Large intestine (tissue), 12 donors: ENCODE measurements at places on chromosomes 11 and 22. TPM values are rescaled to one million over a fixed set of nuclear protein-coding genes. Genes with fewer than 3 reads are reported as not detected.

The COPB1 gene
- 120 TPM for polyA plus RNA-seq

The MYBPC3 gene
- 0.01 TPM for polyA plus RNA-seq

The SCGB1D2 gene
- polyA plus RNA-seq = 0.13 TPM

The TIMP3 gene
- polyA plus RNA-seq = 52.6 TPM

The RIN1 gene
- polyA plus RNA-seq = 5.2 TPM

DNA sequence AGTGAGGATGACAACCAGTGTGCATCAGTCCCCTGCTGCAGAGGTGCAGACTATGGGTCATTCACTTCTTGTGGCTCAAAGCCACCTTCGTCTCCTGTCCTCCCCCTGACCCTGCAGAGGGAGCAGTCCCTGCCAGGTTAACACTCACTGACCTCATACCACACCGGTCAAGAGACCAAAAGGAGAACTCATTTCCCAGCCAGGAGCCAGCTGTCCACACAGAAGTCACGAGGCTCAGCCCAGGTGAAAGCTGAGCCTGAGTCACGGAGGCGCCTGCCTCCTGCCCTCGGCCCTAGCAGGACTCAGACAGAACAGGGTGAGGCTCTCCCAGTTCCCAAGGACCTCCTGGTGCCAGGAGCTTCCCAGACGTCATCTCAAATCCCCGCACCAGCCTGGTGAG, 103.7 kb downstream of the MN1 start:
- DNase-seq = no peak
- no peaks in the 10 kb centered on the region for H3K4me1 ChIP-seq
- no peaks in the 10 kb centered on the region for H3K36me3 ChIP-seq

DNA sequence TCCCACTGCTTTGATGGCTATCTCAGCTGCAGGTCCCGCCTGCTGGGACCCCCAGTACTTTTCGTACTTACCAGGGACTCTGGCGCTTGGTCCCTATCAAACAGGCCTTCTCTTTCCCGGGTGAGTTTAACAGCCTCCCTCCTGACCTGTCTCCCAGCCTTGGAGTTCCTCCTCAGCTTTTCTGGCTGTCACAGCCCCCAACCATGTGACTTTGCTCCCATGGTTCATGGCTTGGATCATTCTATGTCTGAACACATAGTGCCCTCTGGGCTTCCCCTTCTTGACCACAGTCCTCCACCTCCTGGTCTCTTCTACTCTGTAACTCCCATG, 56.9 kb downstream of the PARVA start:
- H3K36me3 ChIP-seq = peaks cover 7% of the 10 kb centered on the region
- H3K4me3 ChIP-seq = no peak overlapping the region
- H3K27me3 ChIP-seq = no peaks in the 10 kb centered on the region
- peaks cover 9% of the 10 kb centered on the region for H3K4me1 ChIP-seq
- peak overlapping the region; percentile 60 for H3K27ac ChIP-seq

DNA sequence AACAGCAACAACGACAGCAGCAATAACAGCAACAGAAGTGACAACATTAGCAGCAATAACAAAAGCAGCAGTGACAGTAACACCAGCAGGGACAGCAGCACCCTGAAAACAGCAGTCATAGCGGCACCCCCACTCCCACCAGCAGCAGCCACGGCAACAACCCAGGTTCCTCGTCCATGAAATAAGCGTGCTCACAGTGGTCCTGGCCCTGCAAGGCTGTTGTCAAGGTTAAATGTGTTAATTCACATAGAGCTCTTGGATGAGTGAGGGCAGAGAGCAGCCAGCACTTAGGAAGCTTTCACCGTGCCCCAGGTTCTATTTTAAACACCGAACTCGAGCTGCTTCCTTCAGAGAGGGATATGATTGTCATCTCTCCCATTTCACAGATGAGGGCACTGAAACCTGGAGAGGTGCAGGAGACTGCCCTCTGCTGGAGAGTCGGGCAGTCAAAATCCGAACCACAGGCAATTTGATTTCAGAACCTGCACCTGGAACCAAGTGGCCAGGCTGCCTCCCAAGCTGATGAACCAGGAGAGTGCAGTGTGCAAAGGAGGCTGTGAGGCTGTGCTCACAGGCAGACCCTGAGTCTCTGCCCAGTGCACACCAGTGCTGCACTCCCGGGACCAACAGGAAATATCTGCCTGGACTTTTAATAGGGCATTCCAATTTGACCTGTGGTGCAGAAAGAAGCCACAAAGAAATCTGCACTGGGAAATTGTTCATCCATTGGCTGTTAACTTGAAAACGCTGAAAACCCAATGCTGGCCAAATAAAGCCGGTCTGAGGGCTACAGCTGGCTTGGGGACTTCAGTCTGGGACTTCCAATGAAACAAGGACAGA, 22.9 kb upstream of the FGF3 start:
- no peak for DNase-seq
- peaks cover 2% of the 10 kb centered on the region for H3K4me1 ChIP-seq
- no peak overlapping the region for H3K27ac ChIP-seq
- H3K27me3 ChIP-seq = no peaks in the 10 kb centered on the region
- no peak overlapping the region for H3K4me3 ChIP-seq

- no peaks in the 10 kb centered on the region for H3K4me1 ChIP-seq
- no peak for DNase-seq
- H3K27me3 ChIP-seq = no peaks in the 10 kb centered on the region
- no peak overlapping the region for H3K4me3 ChIP-seq
These were observed 33.5 kb upstream of the CRTAM start for GRCh38 chr11:122804796-122805195.

DNA sequence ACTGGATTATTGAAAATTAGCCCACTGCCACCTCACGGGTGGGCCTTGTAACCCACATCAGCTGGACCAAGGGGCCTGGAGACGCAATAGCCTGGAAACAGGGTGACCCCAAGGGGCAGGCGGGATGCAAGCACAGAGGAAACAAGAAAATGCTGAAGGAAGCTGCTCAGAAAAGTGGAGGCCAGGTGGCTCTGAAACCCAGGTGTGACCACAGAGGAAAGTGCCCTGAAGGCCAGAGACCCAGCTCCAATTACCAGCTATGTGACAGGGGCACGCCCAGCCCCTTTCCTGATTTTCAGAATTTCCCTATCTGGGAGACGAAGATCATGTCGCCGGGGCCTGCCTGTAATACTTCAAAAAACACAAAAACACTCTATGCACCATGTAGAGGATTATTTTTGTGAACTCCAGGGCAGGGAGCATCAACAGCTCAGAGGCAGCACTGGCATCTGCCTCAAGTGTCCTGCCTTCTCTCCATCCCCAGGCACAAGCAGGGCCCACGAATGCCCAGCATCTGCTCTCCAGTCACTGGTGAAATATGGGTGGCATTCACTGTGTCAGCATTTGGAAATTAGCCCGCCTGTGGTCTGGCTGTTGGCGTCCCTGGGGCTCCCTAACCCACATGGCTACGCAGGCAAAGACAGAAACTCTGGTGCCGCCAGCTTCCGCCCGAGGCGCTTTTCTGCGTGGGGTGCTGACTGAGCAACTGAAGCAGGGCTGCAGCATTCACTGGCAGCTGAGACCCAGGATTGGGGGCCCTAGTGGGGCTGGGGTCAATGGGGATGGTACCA, 6.3 kb downstream of the KCNJ1 start:
- H3K27me3 ChIP-seq = peaks cover 10% of the 10 kb centered on the region
- H3K27ac ChIP-seq = no peak overlapping the region
- no peak overlapping the region for H3K4me3 ChIP-seq
- no peak for DNase-seq
- no peaks in the 10 kb centered on the region for H3K36me3 ChIP-seq

GRCh38 chr22:48578138-48579042, 1249.3 kb downstream of the BRD1 start:
- DNase-seq = no peak
- no peaks in the 10 kb centered on the region for H3K4me1 ChIP-seq
- peaks cover 31% of the 10 kb centered on the region for H3K27me3 ChIP-seq
- H3K36me3 ChIP-seq = no peaks in the 10 kb centered on the region
- no peak overlapping the region for H3K4me3 ChIP-seq
- no peak overlapping the region for H3K27ac ChIP-seq

DNA sequence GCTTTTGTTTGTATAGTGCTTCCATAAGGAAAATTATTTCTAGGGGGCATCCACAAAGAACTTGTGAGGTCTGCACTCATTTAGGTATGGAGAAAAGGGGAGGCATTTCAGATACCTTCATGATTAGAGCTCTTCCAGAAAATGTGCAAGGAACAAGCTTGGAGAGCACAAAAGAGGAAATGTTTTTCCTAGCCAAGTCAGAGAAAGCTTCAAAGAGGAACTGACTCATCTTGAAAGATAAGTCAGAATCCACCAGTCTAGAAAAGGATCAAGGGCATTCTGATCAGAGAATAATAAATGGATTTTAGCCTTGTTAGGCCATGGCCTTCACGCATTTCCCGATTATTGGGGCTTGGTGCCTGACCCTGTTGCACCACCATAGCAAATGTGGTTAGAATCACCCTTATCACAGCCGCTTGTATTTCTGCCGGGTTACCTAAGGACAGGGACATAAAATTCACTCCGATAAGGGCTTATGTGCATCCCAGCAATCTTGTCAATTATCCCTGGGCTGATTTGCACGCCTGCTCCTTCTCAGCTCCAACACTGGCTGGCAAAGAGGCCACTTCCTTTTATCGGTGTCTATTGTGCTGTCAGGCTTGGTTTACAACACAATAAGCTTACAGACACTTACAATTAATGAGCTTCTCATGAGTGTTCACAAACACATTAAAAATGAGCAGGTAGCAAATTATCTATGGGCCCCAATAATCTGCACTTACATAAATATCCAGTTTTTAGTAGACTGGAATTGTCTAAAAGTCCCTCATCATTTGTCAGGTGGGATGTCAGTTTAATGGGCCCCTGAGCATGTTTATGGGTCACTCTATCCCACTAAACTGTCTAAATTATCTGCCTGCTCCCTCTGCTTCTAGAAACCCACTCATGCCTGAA, 613.5 kb downstream of the SOX6 start:
- DNase-seq = no peak
- H3K27ac ChIP-seq = no peak overlapping the region

DNA sequence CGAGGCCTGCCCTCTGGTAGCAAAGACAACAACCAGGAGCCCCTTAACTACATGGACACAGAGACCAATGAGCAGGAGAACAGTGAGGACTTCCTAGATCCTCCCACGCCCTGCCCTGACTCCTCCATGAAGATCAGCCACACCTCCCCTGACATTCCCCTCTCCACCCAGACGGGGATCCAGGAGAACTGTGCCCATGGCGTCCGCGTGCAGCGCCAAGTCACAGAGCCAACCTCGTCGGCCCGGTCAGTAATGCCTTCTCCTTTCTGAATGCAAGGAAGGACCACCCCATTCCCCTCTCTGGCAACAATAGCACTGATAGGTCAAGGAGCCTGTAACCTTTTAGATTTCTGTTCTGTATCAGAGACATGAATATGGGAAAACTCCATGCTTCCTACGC, 51.4 kb downstream of the SYT9 start:
- no peak for DNase-seq
- H3K27ac ChIP-seq = no peak overlapping the region
- no peak overlapping the region for H3K4me3 ChIP-seq
- H3K4me1 ChIP-seq = no peaks in the 10 kb centered on the region
- no peaks in the 10 kb centered on the region for H3K27me3 ChIP-seq
- H3K36me3 ChIP-seq = no peaks in the 10 kb centered on the region

DNA sequence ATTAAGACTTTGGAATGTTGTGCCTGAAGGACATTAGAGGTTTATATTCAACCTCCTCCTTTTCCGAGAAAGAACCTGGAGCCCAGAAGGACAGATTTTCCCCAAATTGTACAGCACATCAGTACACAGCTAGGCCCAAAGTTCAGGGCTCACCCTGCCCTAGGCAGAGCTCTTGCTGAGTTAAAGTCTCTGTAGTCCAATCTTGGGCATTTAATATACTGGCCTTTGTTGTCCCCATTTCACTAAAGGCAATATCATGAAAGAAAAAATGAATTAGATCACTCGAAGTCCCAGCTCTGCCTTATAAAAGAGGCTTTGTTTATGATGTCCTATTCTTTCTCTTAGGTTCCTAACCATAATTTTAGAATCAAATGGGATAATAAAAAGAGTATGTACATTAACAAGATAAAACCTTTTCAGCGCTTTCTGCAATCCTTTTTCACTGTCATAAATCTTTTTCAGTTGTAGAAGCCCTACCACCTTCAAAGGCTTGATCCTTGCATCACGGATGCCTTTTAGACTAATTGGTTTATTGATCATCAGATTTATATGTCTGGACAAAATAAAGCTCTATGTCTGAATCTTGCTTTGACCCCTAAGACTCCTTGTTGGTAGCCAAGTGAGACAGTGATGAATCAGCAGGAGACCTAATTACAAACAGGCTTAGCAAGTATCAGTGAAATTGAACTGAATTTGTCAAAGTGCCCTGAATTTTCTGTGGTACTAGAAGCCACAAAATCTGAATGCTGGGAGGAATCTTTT, 39.8 kb downstream of the RELT start:
- DNase-seq = no peak
- H3K27ac ChIP-seq = no peak overlapping the region
- H3K27me3 ChIP-seq = no peaks in the 10 kb centered on the region
- H3K4me3 ChIP-seq = no peak overlapping the region

- DNase-seq = no peak
- H3K4me3 ChIP-seq = no peak overlapping the region
- H3K27ac ChIP-seq = no peak overlapping the region
- no peaks in the 10 kb centered on the region for H3K4me1 ChIP-seq
- H3K36me3 ChIP-seq = no peaks in the 10 kb centered on the region
These were observed 27.5 kb upstream of the MTCH2 start for GRCh38 chr11:47669856-47670255.

DNA sequence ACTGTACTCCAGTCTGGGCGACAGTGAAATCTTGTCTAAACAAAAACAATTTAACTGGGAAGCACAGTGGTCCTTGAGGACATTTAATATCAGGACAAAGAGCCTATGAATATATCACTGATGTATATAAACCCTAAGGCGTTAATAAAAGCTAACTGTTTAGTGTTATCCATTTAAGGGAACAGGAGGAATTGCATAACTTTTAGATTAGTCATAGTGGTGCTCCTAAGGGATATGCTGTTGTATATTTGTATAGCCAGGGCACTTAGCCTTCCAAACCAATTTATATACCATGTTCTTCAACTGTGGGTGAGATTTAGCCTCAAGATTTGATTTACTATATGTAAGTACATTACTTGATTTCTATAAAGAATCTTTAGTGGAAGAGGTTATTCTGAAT, 3.0 kb upstream of the CHEK1 start:
- H3K4me3 ChIP-seq = no peak overlapping the region
- H3K27me3 ChIP-seq = no peaks in the 10 kb centered on the region
- H3K27ac ChIP-seq = no peak overlapping the region

DNA sequence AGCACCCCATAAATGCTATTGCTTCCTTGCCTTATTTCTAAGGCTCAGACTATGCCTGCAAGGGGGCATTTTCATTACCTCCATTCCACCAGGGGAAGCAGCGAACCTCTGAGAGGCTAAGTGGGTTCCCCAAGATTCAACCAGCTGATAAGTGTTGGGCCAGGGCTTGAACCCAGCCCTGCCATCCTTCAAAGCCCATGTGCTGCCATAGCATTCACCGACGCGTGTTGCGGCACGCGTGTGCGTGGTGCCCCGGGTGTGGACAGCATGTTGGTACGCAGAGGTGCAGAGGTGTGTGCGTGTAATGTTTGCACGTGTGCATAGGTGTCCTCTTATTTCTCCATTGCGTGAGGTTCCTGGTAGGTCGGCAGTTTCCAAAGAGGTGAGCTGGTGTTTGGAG, 66.0 kb upstream of the PPARA start:
- H3K36me3 ChIP-seq = peaks cover 4% of the 10 kb centered on the region
- no peak overlapping the region for H3K4me3 ChIP-seq
- H3K27ac ChIP-seq = no peak overlapping the region
- peaks cover 3% of the 10 kb centered on the region for H3K27me3 ChIP-seq
